ENCODE measurements at places on chromosomes 4 and X.

DNA sequence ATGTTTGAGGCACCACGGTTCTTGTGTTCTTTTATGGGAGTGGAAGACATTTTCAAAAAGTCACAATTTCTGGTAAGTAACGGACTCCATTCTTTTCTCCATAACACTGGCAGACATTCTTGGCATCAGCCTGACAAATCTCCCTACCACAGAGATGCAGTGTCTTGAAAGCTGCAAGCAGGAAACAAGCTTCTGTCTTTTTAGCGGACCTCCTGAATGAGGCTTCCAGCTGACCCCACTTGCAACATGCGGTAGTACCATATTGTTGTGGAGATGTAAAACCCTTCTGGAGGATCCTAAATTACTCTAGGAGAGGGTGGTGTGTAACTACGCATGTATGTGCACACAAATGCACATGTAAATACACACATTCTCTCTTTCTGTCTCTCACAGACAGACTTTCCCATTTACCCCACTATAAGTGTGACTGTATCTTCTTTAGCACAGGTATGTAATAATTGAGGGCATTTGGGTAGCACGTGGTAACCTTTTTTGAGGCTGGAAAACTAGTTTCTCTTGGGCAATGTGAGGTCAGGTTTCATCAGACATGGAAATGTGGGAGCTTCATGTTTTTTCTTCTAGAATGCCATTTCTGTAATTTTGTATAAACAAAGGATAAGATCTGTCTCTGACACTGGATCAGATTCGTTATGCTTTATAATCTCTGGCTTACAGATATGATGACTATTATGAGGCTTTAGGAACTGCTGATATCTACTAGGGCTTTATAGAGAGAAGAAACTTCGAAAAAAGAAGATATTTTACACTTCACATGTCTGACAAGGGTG, 130.1 kb downstream of the MGST2 start:
- H3K4me1 ChIP-seq = no peaks in the 10 kb centered on the region
- no peak for DNase-seq
- no peak overlapping the region for H3K27ac ChIP-seq
- no peaks in the 10 kb centered on the region for H3K27me3 ChIP-seq
- no peak overlapping the region for H3K4me3 ChIP-seq
- H3K36me3 ChIP-seq = no peaks in the 10 kb centered on the region

GRCh38 chr4:20462426-20463175, 210.9 kb downstream of the SLIT2 start:
- H3K36me3 ChIP-seq = no peaks in the 10 kb centered on the region
- no peak overlapping the region for H3K4me3 ChIP-seq

DNA sequence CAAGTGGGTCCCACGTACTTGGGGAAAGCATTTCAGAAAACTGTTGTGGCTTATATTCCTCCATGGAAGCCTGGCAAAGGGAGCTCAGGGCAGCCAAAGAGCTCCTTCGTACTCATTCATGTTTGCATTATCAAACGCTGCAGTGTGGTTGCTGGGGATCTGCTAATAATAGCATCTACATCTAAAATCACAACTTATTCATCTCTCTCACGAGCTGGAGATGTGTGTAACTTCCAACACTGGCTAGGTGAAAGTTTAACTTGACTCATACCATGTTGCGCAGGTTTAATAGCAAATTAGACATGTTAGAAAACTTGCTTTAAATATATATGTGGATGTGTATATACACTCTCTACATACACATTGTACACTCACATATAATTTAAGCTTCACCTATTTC, 415.1 kb downstream of the AFF2 start:
- H3K27ac ChIP-seq = no peak overlapping the region
- no peaks in the 10 kb centered on the region for H3K27me3 ChIP-seq
- no peaks in the 10 kb centered on the region for H3K4me1 ChIP-seq
- no peak overlapping the region for H3K4me3 ChIP-seq

DNA sequence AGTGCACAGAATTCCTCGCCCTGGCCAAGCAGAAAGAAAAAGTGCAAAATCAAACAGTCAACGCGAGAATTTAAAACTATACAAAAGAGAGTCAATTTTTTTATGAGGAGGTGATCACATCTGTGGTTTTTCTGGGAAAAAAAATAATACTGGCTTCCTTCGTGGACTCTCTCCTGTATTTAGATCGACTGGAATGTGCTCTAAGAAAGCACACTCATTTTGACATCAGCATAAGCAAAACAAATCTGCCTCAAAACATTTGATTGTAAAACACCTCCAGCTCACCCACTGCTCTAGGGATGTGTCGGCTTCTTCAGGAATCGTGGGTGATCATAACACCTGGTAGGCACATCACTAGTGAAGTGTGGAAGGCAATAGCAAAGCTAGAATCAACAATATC, 417.4 kb upstream of the FAT1 start:
- DNase-seq = no peak
- H3K27ac ChIP-seq = no peak overlapping the region
- no peak overlapping the region for H3K4me3 ChIP-seq
- H3K36me3 ChIP-seq = no peaks in the 10 kb centered on the region
- no peaks in the 10 kb centered on the region for H3K4me1 ChIP-seq

- no peaks in the 10 kb centered on the region for H3K27me3 ChIP-seq
- no peaks in the 10 kb centered on the region for H3K4me1 ChIP-seq
- H3K36me3 ChIP-seq = no peaks in the 10 kb centered on the region
- no peak for DNase-seq
Observed at GRCh38 chrX:8748855-8749254, 16.9 kb upstream of the ANOS1 start.

DNA sequence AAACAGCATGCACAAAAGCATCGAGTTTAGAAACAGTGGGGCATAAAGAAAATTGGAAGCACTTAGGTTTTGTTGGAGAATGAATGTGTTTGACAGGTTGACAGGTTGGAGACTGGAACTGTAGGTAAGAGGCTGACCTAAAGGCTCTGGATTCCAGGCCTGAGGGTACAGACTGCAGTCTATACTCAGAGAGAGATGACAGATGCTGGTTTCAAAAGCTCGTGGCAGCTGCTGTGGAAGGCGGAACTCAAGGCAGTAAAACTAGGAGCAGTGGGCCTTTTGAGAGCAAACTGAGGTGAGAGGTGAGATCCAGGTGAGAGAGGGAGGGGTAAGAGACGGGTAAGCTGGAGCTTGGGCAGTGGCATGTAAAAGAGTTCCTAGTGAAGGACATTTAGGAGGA, 415.2 kb downstream of the TRIML1 start:
- H3K36me3 ChIP-seq = no peaks in the 10 kb centered on the region
- DNase-seq = no peak
- H3K4me1 ChIP-seq = no peaks in the 10 kb centered on the region
- no peak overlapping the region for H3K27ac ChIP-seq
- H3K27me3 ChIP-seq = no peaks in the 10 kb centered on the region

DNA sequence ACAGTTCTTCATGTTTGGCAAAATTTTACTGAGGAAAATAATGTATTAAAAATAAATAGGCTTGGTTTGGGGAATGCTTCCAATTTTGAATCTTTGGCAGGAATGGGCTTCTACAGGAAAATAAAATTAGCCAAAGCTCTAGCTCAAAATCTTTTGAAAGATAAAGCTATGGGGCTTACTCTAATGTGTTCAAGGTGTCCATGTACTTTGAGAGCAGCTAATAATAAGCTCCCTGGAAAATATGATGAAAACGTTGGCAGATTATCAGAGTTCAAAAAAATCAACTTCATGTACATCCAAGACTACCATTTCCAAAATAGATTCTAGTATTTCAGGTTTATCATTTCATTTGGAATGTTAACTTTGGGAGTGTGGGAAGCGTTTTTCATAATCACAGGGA, 158.4 kb downstream of the EMCN start:
- H3K27me3 ChIP-seq = no peaks in the 10 kb centered on the region
- H3K4me3 ChIP-seq = no peak overlapping the region
- no peaks in the 10 kb centered on the region for H3K36me3 ChIP-seq
- no peaks in the 10 kb centered on the region for H3K4me1 ChIP-seq
- no peak overlapping the region for H3K27ac ChIP-seq
- DNase-seq = no peak

DNA sequence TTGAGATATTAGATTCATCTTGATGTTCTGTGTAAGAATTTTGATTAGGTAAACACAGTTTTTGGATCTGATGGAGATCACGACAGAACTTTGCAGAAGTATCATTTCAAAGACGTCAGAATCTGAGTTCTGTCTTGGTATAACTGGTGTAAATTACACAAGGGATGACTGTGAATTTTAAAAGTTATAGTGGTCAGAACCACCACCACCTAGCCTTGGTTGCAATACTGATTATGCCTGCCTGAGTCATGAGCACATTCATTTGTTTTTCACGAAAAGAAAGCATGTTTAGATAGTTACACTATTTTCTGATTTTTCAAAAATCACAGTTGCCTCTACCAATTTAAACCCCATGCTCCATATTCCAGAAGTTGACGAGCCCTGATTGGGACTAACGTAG, 54.8 kb downstream of the ZFX start:
- no peaks in the 10 kb centered on the region for H3K36me3 ChIP-seq
- no peak overlapping the region for H3K4me3 ChIP-seq
- H3K27ac ChIP-seq = no peak overlapping the region
- no peaks in the 10 kb centered on the region for H3K4me1 ChIP-seq

DNA sequence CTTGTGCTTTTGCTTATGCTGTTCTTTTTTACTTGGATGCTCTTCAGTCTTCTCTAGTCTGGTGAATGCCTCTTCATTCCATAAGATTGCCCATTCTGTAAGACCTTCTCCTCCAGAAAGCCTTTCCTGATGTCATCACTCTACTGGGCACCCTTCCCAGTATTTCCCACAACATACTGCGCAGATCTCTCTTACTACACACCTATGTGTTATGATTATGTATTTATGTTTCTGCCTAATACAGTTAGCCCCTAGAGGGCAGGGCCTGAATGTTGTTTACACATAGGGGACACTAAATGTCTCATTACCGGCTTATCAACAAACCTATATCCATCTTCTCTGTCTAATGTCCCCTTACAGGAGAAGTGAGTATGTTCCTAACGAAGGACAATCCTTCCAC, 21.1 kb downstream of the AIFM1 start:
- no peak overlapping the region for H3K4me3 ChIP-seq
- no peaks in the 10 kb centered on the region for H3K36me3 ChIP-seq
- H3K27me3 ChIP-seq = no peaks in the 10 kb centered on the region

DNA sequence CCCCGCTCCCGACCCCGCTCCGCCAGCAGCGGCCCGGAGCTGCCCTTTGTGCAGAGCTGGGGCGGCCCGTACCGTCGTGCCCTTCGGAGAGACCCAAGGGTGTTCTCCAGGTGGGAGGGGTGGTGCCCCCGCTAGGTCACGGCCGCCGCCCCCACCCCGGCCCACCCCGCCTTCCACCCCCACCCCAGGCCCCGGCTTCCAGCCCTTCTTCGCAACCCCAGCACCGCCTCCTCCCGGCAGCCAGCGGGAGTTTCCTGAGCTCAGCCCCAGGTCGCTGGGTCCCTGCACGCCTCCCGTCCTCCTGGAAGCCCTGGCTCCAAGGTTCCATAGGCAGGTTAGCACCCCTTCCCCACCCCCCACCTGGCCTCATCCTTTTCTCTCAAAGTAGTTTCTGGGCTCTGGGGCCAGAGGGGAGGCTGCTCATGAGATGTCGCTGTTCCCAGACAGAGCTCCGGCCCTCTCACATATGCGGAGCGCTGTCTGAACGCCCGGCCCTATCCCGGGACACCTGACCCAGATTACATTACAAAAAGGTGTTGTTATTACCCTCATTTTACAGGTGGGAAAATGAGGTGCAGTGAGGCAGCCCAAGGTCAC, 25.2 kb upstream of the FGFR3 start:
- DNase-seq = no peak
- H3K4me1 ChIP-seq = peaks cover 2% of the 10 kb centered on the region
- peaks cover 4% of the 10 kb centered on the region for H3K27me3 ChIP-seq
- no peaks in the 10 kb centered on the region for H3K36me3 ChIP-seq
- peak overlapping the region; percentile 32 for H3K4me3 ChIP-seq
- peak overlapping the region; percentile 11 for H3K27ac ChIP-seq

DNA sequence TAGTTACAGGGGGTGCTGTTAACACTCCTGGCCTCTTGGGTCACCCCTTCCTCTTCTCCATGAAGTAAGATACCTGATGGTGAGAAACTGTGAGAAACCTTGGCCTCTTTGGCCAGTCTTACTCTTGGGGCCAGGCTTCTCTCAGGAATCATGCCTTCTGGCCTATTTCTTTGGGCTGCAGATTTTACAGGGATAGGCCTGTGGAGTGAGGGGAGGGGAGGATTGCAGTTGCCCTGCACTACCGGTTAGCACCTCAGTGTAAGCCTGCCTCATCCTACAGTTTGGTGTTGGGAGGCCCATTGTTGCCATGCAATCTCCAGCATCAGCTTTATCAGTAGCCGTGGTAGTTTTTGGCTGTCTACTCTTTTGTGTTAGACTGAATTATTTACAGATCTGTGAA, 7.6 kb upstream of the PGRMC2 start:
- H3K27me3 ChIP-seq = no peaks in the 10 kb centered on the region
- no peak overlapping the region for H3K27ac ChIP-seq
- no peak for DNase-seq
- H3K36me3 ChIP-seq = no peaks in the 10 kb centered on the region
- no peak overlapping the region for H3K4me3 ChIP-seq

- H3K27me3 ChIP-seq = no peaks in the 10 kb centered on the region
- no peaks in the 10 kb centered on the region for H3K36me3 ChIP-seq
- no peak overlapping the region for H3K4me3 ChIP-seq
- no peak for DNase-seq
Observed at GRCh38 chr4:23348789-23349498, 540.9 kb downstream of the PPARGC1A start.

GRCh38 chr4:110184140-110184790, 14.2 kb downstream of the ELOVL6 start:
- no peak for DNase-seq
- H3K27ac ChIP-seq = no peak overlapping the region
- no peak overlapping the region for H3K4me3 ChIP-seq
- no peaks in the 10 kb centered on the region for H3K36me3 ChIP-seq
- no peaks in the 10 kb centered on the region for H3K4me1 ChIP-seq

GRCh38 chr4:73281982-73282381, 23.4 kb upstream of the ANKRD17 start:
- H3K4me1 ChIP-seq = no peaks in the 10 kb centered on the region
- no peak overlapping the region for H3K27ac ChIP-seq
- no peak overlapping the region for H3K4me3 ChIP-seq
- DNase-seq = no peak
- H3K36me3 ChIP-seq = no peaks in the 10 kb centered on the region

- no peak overlapping the region for H3K27ac ChIP-seq
- H3K4me1 ChIP-seq = no peaks in the 10 kb centered on the region
- H3K27me3 ChIP-seq = no peaks in the 10 kb centered on the region
- no peaks in the 10 kb centered on the region for H3K36me3 ChIP-seq
Observed at GRCh38 chr4:142378179-142378578, 467.9 kb downstream of the INPP4B start.

DNA sequence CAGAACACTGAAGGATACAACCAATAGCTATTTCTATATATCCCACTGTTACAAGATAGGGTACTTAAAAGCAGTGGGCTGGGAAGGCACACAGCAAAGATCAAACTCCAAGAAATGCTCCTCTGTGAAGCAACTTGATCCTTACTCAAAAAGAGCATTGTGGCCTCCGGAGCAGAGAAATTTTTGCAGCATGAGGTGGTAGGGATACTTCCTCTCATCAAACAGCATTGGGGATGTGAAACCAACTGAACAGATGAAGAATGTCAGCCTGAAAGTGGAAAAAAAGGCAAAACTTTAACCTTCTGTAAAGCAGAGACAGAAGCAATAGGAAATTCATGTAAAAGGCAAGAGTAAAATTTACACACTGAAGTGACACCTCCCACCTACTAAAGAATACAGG, 92.2 kb downstream of the HUWE1 start:
- H3K36me3 ChIP-seq = no peaks in the 10 kb centered on the region
- H3K27ac ChIP-seq = no peak overlapping the region
- DNase-seq = no peak

- H3K36me3 ChIP-seq = no peaks in the 10 kb centered on the region
- no peak for DNase-seq
- no peak overlapping the region for H3K27ac ChIP-seq
- H3K27me3 ChIP-seq = no peaks in the 10 kb centered on the region
Observed at GRCh38 chr4:119184128-119184527, 28.4 kb upstream of the USP53 start.
